ENCODE measurements at places on chromosomes 6 and 20.

GRCh38 chr6:113654396-113654795 is 202.7 kb upstream of the MARCKS start:
- DNase-seq: no peak

- DNase-seq: no peak
Measured at GRCh38 chr20:12110274-12110673, 192.6 kb downstream of the BTBD3 start.

- DNase-seq: no peak
Measured at GRCh38 chr6:106462923-106463557, 102.5 kb downstream of the CRYBG1 start.

DNA sequence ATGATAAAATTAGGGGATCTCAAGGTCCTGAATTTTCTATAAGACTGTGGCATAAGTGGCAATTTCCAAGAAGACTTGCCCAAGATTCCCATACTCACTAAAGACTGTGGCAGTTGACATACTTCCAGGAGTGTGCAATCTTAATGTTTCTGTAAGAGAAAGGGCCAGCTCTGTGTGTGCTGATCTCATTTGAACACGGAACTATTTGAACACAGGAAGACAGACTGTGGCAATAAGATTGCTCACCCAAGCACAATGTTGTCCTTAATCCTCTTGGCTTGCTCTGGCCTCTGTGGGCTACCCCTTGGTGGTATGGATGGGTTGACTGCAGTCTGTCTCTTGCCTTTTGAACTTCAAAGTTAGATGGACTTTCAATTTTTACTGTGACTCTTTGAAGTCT is 151.4 kb downstream of the PHF3 start:
- no peak for DNase-seq

DNA sequence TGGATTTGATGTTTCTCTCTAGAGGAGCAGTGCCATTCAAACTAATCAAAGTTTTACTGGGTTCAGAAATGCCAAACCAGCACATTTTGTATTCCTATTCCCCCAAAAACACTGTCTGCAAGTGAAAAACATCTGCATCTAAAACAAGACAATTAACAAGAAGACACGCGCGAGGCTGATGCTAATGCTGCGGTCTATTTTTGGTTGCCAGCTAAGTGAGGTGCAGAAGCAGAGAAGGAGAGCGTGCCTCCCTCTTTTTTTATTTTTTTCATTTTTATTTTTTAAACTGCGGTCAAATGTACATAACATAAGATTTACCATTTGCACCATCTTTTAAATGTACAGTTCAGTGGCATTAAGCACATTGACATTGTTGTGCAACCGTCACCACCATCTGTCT is 641.1 kb downstream of the DHX35 start:
- no peak for DNase-seq

DNA sequence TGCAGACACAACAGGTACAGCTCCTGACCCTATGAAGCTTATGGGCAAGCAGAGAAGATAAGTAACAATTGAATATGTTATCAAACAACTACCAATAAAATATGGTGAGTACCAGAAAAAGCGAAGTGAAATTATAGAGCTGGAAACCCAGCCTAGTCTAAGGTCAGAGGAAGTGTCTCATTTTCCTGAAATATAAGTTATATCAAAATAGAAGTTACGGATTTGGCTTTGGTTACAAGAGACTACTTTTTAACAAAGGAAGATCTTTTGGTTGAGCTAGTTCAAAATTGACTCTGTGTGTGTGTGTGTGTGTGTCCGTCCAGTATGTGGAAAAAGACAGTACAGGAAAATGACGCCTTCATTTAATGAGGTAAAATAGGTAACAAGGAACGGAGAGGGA is 8.9 kb downstream of the STX11 start:
- DNase-seq: no peak

GRCh38 chr20:10074513-10074912 is 39.7 kb downstream of the ANKEF1 start:
- no peak for DNase-seq

- DNase-seq: no peak
Measured at GRCh38 chr6:148404456-148405054, 61.9 kb downstream of the SASH1 start.

DNA sequence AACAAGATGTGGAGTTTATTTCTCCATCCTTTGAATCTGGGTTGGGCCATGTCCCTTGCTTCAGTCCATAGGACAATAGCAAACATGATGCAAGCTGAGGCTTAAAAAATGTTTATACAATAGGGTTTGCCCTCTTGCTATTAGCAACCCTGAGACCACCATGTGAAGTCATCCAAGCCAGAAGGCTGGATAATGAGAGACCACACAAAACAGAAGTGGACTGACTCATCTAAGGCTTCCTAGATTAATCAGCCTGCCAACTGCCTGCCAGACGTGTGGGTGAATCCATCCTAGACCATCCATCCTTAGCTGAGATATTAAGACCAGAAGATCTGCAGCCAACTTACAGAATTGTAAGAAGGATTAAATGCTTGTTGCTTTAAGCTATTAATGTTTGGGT is 38.1 kb upstream of the ISM1 start:
- no peak for DNase-seq
